GM23338 (cell line): ENCODE measurements at places on chromosomes 7 and 10.

DNA sequence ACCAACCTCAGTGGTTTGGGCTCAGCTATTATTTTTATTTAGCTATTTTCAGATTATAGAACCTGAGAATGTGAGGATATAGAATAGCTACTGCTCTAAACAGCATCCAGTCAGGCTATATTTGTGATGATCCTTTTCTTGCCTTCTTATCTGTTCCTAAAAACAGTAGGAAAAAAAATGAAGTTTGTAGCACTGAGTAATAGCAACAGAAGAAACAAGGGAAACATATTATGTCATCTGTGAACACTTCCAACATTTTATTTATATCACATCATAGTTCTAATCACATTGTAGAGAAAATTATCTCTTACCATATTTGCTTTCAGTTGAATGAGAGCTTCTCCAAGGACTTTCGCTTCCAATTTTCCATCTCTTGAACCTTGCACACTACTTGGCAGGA, 229.6 kb upstream of the PTPRZ1 start:
- DNase-seq, result no peak

DNA sequence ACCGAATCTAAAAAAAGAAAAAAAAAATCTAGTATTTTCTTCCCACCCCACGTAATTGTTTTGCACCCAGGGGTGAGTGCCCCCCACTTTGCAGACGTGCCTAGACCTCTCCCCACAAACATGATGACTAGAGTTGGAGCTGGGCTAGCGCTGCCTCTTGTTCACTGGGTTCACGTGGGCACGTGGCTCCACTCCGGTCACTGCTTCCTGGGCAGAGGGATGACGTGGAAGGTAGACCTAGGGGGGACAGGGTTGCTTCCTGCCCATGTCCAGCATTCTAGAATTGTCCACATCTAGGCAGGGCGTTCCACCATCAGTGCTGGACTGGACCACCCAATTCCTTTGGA, 861 bp upstream of the LIMK1 start:
- DNase-seq, result no peak

DNA sequence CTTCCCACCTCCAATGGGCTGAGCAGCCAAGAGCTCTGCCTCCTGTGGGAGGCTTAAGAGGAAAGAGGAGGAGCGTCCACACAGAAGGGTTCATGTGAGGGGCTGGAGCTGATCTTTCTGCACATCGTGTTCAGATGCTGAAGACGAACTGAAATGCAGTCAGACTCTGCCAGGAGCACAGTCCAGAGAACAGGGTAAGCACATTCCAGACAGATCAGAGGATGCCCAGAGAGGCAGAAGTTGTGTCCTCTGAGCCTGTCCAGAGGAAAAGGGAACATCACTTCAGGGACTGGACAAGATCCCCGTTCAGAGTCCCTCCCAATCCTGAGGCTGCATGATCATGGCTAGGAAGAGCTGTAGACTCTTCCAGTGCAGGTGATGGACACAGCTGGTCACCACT, 72.9 kb downstream of the ITIH5 start:
- no peak for DNase-seq

- no peak for DNase-seq
Measured at GRCh38 chr10:73410897-73411296, 3.0 kb downstream of the ANXA7 start.

DNA sequence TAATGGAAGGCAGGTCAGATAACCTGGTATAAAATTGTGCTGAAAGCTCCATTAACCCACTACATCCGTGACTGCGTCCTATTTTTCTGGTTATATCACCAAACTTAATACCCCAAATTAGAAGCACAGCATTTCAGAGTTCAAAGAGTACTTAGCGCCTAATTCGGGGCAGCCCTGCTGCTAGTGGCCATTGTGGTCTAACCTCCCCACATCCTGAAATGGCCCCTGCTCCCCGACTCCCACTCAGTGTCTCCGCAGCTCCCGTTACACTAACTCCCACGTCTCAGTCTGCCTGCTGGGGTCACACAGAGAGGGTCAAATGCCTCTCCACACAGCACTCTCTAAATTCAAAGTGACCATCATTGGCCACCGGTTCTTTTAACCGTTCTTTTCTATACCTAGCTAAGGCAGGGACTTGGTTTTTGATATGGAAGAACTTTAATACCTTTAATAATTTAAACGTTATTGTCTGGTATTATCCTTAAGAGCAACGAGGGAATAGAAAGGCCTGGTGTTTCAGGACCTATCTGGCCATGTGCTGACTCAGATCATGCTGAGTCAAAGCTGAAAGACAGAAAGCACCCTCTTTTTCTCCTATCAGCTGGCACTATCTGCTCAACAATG, 117.1 kb downstream of the KMT2E start:
- no peak for DNase-seq

- no peak for DNase-seq
Measured at GRCh38 chr10:124849111-124849773, 47.6 kb downstream of the ABRAXAS2 start.
